ENCODE measurements at places on chromosomes 3 and 15.

DNA sequence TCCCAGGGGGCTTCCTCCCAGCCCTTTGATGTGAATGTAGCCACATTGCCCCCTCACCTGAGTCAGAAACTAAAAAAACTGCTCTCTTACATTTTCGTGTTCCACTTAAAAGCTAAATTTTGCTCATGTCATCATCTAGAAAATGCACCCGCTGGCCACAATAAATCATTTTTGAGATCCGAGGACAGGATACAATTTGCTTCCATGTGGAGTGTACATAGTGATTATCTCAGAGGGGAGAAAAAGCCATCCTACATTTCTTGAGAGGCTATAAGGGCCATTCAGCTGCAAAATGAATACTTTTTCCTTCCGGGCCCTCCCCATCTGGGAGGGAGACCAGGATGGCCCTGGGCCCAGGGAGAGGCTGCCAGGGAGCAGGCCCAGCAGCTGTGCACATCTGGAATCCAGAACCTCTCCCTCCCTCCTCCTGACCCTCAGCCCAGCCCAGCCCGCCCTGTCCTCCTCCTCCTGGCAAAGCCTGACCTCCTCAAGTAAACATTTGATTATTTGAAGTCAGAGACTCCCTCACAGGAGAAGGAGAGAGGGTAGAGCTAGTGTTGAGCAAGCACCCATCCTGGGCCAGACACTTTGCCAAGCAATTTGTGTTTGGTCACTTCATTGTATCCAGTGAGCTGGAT is 59.1 kb downstream of the CORO2B start:
- H3K4me3 ChIP-seq = no peak overlapping the region
- H3K27me3 ChIP-seq = no peaks in the 10 kb centered on the region
- no peaks in the 10 kb centered on the region for H3K4me1 ChIP-seq
- no peak overlapping the region for H3K27ac ChIP-seq

DNA sequence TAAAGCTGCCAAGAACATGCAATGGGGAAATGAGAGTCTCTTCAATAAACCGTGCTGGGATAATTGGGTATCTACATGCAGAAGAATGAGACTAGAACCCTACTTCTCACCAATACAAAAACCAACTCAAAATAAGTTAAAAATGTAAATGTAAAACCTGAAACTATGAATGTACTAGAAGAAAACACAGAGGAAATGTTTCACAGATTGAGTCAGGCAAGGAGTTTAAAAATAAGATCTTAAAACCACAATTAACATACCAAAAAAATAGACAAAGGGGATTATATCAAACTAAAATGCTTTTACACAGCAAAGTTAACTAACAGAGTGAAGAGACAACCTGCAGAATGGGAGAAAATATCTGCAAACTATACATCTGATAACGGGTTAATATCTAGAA is 90.4 kb downstream of the ISL2 start:
- no peak overlapping the region for H3K4me3 ChIP-seq
- no peaks in the 10 kb centered on the region for H3K27me3 ChIP-seq

DNA sequence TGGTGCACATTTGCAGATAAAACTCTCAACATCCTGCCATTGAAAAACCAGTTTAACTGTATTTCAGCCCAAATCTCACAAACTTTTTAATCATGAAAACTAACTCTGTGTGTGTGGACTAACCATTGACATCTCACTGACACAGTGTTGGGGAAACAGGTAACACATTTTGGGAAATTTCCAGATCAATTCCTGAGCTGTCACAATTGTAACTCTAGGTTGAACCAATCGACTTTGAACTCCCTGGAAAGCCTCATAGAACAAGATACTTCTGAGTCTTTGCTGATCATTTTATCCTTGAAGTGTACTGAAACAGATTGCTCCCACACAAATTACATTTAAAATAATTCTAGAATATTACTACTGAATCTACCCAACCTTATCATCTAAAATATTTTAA is 667.9 kb upstream of the NR2F2 start:
- no peaks in the 10 kb centered on the region for H3K36me3 ChIP-seq
- no peaks in the 10 kb centered on the region for H3K27me3 ChIP-seq
- H3K4me1 ChIP-seq = no peaks in the 10 kb centered on the region
- no peak overlapping the region for H3K27ac ChIP-seq
- no peak overlapping the region for H3K4me3 ChIP-seq
- DNase-seq = no peak

GRCh38 chr3:126124148-126124868 is 40.4 kb upstream of the SLC41A3 start:
- H3K36me3 ChIP-seq = no peaks in the 10 kb centered on the region
- no peak overlapping the region for H3K27ac ChIP-seq
- H3K4me1 ChIP-seq = no peaks in the 10 kb centered on the region
- no peaks in the 10 kb centered on the region for H3K27me3 ChIP-seq
- DNase-seq = peak; percentile 25

DNA sequence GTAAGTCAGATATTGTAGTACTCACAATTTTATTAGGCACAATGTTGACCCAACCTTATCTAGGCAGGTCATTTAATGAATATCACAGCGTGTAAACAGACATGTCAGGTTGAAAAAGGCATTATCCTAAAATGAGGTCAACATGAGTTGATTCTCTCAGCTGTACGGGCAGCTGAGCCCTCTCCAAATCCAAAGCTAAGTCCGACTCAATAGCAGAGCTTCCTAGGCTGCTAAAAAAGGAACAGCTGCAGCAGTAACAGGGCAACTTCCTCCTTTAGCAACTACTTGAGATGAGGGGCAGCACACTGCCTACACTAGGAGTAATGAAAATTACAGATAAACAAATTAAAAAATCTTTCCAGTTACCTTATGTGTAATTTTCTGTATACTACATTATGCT is 189.2 kb downstream of the CADM2 start:
- H3K4me1 ChIP-seq = no peaks in the 10 kb centered on the region
- no peak overlapping the region for H3K4me3 ChIP-seq
- H3K27ac ChIP-seq = no peak overlapping the region
- no peaks in the 10 kb centered on the region for H3K27me3 ChIP-seq
- H3K36me3 ChIP-seq = no peaks in the 10 kb centered on the region
- no peak for DNase-seq

- H3K4me3 ChIP-seq = no peak overlapping the region
- no peak overlapping the region for H3K27ac ChIP-seq
- no peaks in the 10 kb centered on the region for H3K27me3 ChIP-seq
- H3K36me3 ChIP-seq = no peaks in the 10 kb centered on the region
- peaks cover 15% of the 10 kb centered on the region for H3K4me1 ChIP-seq
- DNase-seq = no peak
Measured at GRCh38 chr3:57758686-57759085, 2.6 kb downstream of the SLMAP start.

- no peak overlapping the region for H3K27ac ChIP-seq
- no peak for DNase-seq
- H3K4me3 ChIP-seq = no peak overlapping the region
- no peaks in the 10 kb centered on the region for H3K27me3 ChIP-seq
Measured at GRCh38 chr3:43043071-43043766, 62.7 kb downstream of the POMGNT2 start.

DNA sequence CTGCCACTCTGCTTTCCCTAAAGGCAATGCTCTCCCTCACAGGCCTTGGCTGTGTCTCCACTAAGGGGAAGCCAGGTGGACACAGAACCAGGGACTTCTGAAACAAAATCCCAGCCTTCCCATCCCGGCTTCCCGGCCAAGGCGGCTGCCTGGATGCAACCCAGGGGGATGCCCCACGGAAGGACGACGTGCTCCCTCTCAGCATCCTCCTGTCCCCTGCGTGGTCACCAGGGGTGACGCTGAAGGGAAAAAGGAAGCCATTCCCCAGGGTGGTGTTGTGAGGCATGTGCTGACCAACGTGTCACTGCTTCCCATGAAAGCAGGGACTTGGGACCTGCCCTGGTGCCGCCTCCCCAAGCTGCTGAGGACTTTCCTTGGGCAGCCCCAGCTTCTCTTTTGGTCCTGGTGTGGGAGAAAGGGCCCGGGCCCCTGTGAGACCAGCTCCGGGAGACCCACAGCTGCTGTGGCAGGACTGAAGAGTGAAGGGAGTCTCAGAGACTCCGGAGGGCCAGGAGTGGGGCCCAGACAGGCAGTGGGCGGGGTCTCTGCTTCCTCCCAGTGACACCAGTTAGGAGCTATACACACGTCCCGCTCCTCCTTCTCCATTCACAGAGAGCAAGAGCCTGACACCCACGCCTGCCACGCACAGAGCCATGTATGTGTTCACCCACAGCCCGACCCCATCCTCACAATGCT is 139.2 kb downstream of the NUP210 start:
- peak overlapping the region; percentile 41 for H3K27ac ChIP-seq
- H3K27me3 ChIP-seq = no peaks in the 10 kb centered on the region
- H3K4me1 ChIP-seq = no peaks in the 10 kb centered on the region
- no peaks in the 10 kb centered on the region for H3K36me3 ChIP-seq
- no peak overlapping the region for H3K4me3 ChIP-seq

DNA sequence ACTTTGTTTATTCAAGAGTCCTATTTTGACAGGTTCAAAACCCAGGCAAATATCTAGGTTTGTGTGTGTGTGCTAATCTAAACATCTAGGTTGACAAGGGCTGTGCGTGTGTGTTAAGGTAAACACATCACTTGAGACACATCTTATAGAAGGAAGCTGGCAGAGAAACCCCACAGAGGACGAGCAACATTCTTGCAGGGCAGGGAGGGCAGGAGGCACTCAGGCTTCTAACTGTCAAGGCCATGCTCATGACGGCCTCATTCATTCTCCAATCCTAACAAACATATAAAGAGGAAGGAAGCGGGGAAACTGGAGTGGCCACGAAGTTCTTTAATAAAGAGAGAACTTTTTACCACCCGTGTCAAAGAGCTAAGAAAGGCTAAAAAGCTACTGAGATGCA is 43.4 kb downstream of the SLCO2A1 start:
- H3K36me3 ChIP-seq = no peaks in the 10 kb centered on the region
- no peaks in the 10 kb centered on the region for H3K27me3 ChIP-seq
- DNase-seq = no peak
- H3K4me3 ChIP-seq = no peak overlapping the region
- H3K27ac ChIP-seq = no peak overlapping the region
- H3K4me1 ChIP-seq = no peaks in the 10 kb centered on the region

DNA sequence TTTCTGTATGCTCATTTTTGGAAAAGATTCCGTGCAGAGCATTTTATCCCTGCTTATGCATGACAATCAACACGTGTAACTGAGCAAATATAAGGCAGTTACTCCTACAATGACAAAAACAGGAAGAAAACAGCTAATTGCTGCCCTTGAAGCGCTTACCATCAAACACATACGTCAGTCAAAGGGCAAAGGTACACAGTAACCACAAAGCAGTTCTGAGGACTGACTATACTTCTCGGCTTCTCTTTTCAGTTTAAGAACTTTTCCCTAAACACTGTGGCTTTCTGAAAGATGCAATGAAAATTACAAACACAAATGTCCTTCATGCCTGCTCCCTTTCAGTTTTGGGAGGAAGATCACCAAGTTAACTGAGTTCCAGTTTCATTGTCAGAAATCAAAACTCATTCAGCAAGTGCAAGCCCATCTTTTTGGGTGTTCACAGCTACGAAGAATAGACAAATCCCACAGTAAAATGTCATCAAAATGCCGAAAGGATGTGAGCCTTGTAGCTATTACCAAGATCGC is 602.8 kb downstream of the FOXP1 start:
- H3K4me1 ChIP-seq = no peaks in the 10 kb centered on the region
- H3K27ac ChIP-seq = no peak overlapping the region
- no peak overlapping the region for H3K4me3 ChIP-seq
- no peaks in the 10 kb centered on the region for H3K27me3 ChIP-seq

- no peaks in the 10 kb centered on the region for H3K36me3 ChIP-seq
- no peak overlapping the region for H3K27ac ChIP-seq
- no peaks in the 10 kb centered on the region for H3K27me3 ChIP-seq
Measured at GRCh38 chr3:154338570-154338969, 14.3 kb upstream of the DHX36 start.

GRCh38 chr15:76327191-76328105 is 9.1 kb upstream of the ISL2 start:
- H3K4me3 ChIP-seq = no peak overlapping the region
- no peaks in the 10 kb centered on the region for H3K27me3 ChIP-seq
- no peak for DNase-seq
- H3K27ac ChIP-seq = no peak overlapping the region
- H3K4me1 ChIP-seq = no peaks in the 10 kb centered on the region
- no peaks in the 10 kb centered on the region for H3K36me3 ChIP-seq

DNA sequence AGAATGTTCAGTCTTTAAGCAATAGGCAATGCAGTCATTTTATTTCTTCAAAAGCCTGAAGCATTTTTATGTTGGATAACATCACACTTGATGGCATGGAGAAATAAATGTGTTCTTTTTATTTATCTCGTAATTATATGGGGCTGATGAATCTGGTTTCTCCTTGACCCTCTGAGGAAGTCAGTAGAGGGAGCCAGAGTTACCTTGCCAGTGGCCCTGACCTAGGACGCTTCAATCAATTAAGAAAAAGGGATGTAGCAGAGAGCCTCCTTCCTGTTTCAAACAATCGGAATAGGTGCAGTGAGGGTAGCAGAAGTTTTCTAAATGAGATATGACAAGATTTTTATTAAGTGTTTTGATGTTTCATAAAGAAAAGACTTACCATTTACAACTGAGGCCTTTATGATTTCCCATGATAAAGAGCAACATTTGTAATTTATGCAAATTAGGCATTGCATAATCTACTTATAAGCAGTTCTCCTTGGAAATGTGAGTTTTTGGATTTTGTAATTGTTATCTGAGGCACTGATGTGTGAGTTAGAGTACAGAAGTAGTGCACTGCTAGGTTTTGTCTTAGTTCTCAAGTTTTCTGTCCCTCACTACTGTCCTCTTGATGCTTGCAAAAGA is 129.1 kb downstream of the RAP2B start:
- H3K27me3 ChIP-seq = no peaks in the 10 kb centered on the region
- H3K4me1 ChIP-seq = no peaks in the 10 kb centered on the region
- no peaks in the 10 kb centered on the region for H3K36me3 ChIP-seq
- no peak for DNase-seq
- no peak overlapping the region for H3K27ac ChIP-seq

DNA sequence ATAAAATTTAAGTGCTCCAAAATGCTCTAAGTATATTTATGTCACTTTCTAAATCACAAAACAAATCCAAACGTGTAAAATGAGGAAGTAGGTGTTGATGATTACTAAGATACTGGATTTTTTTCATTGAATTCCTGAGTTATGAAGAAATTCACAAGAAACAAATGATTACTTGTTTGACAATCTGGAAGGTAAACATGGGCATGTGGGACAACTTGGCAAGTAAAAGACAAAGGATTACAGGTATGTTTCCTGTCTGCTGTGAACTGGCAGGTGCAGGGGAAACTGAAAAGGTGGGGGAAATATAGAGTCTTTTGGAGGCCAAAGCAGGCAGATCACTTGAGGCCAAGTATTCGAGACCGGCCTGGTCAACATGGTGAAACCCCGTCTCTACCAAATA is 252.7 kb upstream of the AZI2 start:
- no peaks in the 10 kb centered on the region for H3K36me3 ChIP-seq
- peak overlapping the region; percentile 46 for H3K27ac ChIP-seq
- no peaks in the 10 kb centered on the region for H3K27me3 ChIP-seq
- no peak overlapping the region for H3K4me3 ChIP-seq
